ENCODE measurements at places on chromosomes 1 and 21.

DNA sequence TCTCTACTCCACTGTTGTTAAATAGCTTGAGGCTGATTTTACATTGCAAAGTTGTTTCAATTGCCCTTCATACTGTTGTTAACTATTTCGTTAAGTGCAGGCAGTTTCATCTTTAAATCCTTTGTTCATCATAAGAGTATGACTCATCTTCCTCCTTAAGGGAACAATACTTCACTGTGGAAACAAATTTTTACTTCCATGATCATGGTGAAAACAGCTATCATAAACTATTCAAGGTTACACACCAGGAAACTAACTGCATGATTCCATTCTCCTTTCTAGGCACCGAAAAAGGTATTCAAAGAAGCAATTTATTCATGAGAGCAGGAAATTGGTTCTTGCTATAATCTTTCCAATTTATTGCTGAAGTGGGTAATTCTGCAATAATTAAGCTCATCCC is 593.2 kb downstream of the LRRIQ3 start:
- DNase-seq: no peak

DNA sequence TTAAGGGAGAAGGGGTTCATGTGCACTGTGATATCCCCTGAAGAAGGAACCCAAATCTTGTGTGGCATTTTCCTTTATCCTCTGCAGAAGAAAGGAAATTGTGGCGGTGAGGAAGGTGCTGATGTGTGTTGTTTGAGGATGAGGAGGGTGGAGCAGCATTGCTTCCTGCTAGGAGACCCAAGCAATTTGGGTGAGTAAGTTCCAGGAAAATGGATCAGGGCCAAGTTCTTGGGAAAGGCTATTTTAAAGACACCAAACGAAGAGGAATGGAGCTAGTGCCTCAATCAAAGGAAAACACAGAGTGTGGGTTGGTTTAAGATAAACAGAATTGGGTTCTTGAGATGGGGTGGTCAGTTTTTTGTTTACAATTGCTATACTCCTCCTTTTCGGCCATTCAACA is 86.7 kb upstream of the MARK1 start:
- peak; percentile 5 for DNase-seq

GRCh38 chr1:80523861-80524260 is 1276.9 kb upstream of the ADGRL2 start:
- no peak for DNase-seq

DNA sequence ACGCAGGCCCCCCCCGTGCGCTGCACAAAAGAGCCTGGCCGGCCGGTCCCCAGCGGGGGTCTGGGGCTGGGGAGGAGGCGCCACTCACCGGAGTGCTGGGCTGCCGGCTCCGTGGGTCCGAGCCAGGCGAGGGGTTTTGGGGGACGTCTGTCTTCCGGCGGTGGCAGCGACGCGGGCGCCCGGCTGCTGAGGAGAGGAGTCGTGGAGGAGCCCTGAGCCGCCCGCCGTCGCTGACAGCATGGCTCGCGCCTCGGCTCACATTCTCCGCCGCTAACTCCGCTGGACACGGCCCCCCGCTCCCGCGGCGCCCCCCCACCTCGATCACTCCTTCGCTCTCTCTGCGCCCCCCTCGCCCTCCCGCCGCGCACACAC is 649 bp downstream of the AHDC1 start:
- no peak for DNase-seq

DNA sequence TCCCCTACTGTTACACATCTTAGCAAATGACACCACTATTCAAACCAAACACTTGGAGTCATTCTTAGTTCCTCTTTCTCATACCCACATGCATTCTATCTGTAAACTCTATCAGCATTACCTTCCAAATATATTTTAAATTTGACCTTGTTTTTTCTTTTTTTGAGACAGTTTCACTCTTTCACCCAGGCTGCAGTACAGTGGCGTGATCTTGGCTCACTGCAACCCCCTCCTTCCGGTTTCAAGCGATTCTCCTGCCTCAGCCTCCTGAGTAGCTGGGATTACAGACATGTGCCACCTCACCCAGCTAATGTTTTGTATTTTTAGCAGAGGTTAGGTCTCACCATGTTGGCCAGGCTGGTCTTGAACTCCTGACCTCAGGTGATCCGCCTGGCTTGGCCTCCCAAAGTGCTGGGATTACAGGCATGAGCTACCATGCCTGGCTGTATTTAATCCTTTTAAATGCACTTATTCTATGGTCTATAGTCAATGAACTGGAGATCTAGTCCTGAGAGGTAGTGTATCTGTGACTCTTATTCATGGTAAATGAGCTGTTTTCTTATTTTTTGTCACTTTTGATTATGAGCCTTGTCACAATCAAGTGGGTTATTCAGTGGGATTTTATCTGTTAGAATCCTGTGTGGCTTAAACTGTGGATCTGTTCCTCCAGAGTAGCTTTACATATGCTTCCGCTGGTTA is 73.1 kb downstream of the GATAD2B start:
- DNase-seq: no peak

- DNase-seq: no peak
Observed at GRCh38 chr1:232547938-232548484, 81.9 kb downstream of the SIPA1L2 start.

- DNase-seq: no peak
Observed at GRCh38 chr1:219931033-219931432, 2.7 kb upstream of the SLC30A10 start.

DNA sequence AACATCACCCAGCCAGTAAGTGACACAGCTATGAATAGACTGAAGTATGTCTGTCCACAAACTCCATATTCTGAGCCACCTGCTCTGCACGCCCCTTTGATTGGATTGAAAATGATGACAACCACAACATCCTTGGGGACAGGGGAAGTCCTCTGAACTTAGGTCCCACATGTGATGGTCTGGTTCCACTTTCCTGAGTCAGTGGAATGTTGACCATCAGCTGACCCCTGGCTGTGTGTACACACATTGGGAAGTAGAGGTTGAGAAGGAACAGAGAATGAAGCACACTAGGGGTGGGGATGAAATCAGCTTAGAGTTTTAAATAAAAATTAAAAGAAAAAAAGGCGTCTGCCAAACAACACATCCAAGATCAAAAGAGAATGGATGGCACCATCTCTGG is 8.0 kb upstream of the DISP3 start:
- DNase-seq: no peak

DNA sequence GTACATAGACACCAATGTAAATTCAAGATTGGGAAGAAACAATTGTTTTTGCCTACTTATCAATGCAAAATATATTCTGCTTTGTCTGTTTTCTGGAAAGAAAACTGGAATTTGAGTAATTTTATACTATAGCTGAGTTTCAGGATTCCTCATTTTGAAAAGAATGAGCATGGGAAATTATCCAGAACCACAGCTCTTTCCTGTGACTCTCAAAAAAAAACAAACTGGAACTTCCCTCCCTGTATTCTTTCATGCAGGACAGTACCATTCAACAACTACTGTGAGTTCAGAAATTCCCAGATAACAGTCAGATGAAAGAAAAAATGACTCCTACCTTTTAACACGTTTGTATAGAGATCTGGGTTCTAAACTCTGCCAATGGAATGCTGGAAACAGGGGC is 372.4 kb downstream of the TGFB2 start:
- peak; percentile 37 for DNase-seq

DNA sequence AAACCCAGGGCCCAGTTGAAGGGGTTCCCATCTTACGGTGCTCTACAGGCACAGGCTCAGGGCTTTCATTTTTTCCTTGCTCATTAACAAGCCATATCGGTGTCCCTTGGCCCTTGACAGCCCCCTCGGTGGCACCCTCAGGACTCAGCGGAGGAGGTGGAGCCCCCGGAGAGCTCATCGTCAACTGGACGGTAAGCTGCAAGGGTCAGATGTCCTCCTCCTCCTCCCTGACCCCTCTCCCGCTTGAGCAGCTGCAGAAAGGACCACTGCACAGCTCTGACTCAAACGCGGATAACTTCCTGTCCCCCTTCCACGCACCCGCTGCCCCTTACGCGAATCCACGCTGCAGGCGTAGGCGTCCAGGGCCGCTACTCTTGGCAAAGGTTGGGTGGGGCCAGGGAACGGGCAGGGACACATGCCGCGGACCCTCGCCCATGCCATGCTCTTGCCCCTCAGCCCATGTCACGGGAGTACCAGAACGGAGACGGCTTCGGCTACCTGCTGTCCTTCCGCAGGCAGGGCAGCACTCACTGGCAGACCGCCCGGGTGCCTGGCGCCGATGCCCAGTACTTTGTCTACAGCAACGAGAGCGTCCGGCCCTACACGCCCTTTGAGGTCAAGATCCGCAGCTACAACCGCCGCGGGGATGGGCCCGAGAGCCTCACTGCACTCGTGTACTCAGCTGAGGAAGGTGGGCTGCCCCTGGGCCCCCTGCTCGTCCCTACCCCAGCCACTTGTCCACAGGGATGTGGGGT is 14.7 kb downstream of the TMEM81 start:
- DNase-seq: no peak

GRCh38 chr1:31503570-31503969 is 72.7 kb upstream of the TINAGL1 start:
- no peak for DNase-seq

DNA sequence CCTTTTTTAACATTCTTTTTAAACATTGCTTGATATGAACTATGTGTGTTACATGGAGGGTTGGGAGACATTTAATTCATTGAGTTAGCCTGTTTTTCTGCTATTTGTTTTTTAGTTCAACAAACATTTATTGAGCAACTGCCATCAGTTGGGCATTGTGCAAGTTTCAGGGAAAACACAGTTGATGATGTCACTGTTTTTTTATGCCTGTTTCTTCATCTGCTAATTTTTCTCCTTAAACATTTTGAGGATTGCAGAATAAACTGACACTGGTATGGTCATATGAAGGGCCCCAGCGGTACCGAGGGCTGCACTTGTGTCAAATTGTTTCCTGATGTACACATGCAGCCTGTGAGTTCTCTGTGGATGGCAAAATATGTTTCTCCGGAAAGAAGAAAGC is 253.0 kb downstream of the FGGY start:
- DNase-seq: peak; percentile 91

DNA sequence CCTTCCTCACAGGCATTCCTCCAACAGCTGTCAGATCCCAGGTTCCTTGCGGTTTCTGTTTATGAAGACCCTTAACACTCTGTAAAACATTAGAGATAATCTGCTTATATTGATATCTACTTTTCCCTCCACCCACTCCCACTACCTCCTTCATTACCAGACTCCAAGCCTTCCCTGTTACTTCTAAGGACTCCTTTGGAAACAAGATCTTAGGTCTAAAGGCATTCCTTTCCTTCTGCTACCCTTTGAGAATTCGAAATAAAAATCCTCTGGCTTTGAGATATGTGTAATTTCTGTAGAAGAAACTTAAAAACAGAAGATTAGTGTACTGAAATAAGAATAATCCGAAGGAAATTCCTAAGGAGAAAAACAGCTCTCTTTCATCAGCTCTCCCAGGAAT is 23.7 kb upstream of the LYPLAL1 start:
- DNase-seq: no peak

DNA sequence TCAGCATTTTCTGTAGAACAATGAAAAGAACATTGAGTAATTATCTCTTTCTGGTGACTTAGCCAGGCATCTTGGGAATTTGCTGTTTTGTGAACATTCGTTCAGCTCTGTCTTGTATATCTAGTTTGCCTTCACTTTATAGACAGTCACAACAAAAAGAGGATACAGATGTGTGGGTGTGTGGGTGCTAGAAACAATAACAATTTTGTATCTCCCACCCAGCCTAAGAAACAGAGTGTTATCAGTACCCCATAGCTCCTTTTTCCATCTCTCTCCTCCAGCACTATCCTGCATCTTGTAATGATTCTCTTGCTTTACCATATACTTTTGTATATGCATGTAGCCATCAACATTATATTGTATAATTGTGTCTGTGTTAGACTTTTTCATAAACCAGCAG is 33.0 kb downstream of the AK4 start:
- DNase-seq: no peak

- DNase-seq: peak; percentile 73
Observed at GRCh38 chr1:91736715-91737615, 149.0 kb downstream of the TGFBR3 start.

DNA sequence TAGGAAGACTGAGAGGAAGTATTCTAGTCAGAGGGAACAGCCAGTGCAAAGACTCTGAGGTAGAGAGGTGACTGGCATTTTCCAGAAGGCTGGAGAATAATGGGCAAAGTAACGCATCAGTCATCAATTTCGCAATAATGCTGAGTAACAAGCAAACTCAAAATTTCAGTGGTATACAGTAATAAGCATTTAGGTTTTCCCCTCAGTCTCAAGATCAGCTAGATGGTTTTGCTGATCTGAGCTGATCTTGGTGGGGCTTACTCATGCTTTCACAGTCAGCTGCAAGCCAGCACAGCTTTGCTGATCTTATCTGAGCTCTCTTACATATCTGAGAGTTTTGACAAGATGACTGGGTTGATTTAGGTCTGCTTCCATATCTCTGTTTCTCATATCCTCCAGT is 108.7 kb downstream of the TSEN15 start:
- peak; percentile 88 for DNase-seq

DNA sequence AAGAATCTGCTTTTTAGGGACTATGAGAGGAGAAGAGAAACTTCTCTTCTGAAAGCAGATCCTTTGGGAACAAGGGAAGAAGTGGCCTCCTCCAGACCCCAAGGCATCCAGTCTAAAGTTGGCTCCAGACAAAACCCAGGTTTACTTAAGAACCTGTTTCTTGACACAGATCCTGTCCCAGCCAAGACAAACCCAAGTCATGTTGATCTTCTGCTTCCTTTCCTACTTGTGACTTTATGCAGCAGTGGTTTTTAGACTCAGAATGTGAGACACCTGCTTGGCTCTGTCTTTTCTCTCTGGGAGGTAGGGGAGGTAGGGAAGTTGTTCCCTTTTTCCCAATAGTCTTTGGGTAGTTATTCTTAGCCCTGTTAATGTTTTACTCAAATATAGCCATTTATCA is 38.3 kb downstream of the ELAPOR1 start:
- no peak for DNase-seq

- peak; percentile 89 for DNase-seq
Observed at GRCh38 chr1:22832414-22832786, 121.8 kb downstream of the EPHB2 start.

Measured in fibroblast of mammary gland (primary cell).